ENCODE measurements at places on chromosomes 3 and 15.

GRCh38 chr3:31629054-31629453 is 96.3 kb downstream of the STT3B start:
- DNase-seq, result no peak

DNA sequence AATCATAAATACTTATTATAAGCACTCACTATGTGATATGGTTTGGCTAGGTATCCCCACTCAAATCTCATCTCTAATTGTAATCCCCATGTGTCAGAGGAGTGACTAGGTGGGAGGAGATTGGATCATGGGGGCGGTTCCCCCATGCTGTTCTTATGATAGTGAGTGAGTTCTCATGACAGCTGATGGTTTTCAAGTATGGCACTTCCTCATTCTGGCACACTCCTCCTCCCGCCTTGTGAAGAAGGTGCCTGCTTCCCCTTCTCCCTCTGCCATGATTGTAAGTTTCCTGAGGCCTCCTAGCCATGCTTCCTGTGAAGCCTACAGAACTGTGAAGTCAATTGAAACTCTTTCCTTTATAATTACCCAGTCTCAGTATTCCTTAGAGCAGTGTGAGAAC is 53.3 kb upstream of the CHMP2B start:
- DNase-seq, result no peak

- no peak for DNase-seq
Observed at GRCh38 chr3:133211449-133211848, 173.3 kb downstream of the TMEM108 start.

- DNase-seq, result no peak
Observed at GRCh38 chr3:541062-541801, 344.7 kb downstream of the CHL1 start.

DNA sequence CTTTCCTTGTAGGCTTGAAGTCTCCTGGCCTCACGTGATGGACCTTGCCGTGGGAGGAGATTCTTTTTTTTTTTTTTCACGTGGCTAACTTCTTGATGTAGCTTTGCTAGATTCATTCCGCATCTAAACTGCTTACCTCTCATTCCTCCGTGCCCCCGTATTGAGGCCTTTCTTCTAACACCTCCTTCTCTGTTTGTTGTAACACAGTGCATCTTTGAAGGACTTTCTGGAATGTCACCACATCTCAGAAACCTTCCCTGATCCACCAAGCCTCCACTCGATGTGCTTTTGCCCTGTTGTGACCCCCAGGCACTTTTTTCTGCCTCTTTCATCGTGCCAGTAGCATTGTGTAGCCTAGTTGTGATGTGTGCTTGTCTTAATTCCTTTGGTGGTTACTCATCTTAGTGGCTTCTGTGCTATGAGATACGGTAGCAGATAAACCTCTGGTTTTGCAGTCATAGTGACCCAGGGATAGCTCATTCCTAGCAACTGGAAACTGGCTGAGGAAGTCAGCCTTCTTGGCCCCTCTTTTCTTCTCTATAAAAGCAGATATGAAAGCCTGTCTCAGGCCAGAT is 1.6 kb upstream of the BNC1 start:
- DNase-seq, result no peak

Data from stimulated activated CD4-positive, alpha-beta T cell treated with anti-CD3 and anti-CD28 coated beads, TNF-alpha, amount 100 ng/mL, for 1 hour (primary cell).